ENCODE measurements at places on chromosomes 3 and 15.
A peak's percentile ranks its signal among the peaks of the same experiment; 100 is the strongest.

DNA sequence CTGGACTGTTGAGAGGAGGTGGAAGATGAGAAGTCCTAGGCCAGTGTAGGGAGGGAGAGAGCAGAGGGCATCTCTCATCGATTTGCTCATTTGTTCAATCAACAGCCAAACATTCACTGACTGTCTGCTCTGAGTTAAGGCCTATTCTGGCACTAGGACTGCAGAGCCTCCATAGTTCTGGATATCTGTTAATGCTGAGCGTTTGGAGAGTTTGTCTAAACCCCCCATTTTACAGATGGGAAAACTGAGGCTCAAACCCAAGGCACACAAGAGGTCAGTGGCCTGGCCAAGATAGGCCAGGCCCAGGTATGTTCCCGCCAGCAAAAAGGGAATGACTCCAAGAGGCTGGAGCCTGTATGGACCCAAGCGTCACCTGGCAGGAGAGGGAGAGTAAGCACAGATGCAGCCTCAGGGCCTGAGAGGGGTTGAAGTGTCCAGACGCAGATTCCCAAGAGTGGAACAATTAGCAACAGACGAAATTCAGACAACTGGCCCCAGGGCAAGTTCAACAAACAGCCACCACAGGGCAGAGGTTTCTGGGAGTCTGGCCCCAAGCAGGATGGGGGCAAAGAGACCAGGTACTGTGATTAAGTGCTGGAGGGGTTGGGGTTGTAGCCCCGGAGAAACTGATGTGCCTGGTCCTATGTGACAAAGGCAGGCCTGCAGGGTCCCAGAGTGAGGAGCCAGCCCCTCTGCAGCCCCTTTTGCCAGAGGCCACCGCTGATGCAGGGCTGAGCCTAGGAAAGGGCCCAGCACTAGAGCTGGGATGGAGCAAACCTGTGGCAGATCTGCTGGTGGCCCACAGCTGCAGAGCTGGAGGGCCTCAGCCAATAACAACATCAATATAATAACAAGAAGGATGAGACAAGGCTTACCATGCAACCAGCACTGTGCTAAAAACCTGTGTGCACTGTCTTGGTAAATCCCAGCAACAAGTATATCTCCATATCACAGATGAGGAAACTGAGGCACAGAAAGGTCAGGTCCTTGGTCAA, 245.1 kb upstream of the TLE3 start:
- no peak for DNase-seq

GRCh38 chr3:54094926-54095325, 27.4 kb upstream of the CACNA2D3 start:
- DNase-seq, result no peak

DNA sequence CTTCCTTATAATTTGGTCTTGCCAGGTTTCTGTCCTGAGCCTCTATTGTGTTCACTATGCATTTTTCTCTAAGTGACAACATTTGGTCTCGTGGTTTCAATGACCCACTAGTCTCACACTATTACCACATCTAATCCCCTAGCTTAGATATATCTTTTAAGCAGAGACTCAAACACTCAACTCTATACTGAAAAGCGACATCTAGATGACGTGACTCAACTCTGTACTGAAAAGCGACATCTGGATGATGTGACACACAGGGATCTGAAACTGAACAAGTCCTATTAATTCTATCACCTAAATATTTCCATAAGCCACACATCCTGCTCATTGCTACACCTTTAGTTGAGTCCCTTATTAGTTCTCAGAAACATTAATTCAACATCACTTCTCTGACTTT, 141.7 kb upstream of the MBNL1 start:
- no peak for DNase-seq

GRCh38 chr15:93887151-93887550, 344.2 kb upstream of the MCTP2 start:
- DNase-seq, result peak; percentile 11

DNA sequence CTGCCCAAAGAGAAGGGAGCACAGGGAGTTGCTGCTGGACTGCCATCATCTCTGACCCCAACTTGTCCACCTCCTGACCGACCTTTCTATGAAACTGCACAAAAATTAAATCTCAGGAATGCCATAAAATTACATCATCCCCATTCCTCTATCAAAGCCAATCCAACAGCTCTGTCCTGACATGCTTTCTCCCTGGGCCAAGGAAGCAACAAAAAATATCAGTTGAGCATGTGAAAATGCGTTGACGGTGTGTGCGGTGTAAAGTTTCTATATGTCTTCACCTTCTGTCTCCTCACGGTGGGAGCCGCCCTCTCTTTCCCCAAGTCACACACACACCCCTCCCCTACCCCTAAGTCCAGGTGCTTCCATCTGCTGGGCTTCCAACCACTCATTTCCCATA, 3.6 kb upstream of the ZNF774 start:
- DNase-seq, result peak; percentile 71

DNA sequence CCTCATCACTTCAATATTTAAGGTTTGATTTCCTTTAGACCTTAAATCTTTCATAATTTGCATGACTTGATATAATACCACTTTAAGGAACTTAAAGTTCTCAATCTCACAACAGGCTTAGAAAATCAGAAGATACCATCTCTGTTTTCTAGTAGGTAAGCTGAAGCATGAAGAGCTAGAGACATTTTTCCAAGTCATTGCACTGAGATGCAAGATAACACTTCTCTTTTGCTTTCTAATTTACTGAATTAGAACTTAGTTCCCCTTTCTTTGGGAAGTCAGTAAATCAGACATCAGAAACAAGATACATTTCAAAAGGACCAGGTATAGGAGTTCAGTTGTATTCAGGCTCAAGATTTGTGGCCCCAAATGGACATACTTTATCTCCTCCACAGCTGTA, 79.7 kb downstream of the DZIP3 start:
- DNase-seq, result no peak

DNA sequence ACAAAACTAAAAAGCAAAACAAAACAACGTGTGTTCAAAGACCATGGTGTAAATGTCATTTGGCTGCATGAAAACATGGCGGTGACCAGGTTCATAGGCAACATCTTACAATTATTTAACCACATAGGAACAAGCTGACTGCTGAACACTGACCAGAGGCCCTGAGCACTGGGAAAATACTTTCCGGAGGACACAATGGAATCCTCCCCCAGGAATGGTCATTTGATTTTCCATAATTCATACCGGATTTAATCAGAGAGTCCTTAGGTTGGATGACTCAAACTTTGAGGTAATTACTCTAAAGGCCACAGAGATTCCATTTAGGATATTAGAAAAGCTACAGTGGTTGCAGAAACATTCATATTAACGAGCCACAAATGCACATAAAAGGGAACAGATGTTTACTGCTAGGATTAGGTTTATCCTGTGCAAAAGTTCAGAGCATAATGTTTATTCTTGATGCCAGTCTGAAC, 254.7 kb downstream of the NR1D2 start:
- DNase-seq, result no peak

Data from epithelial cell of esophagus (primary cell).